Smooth muscle cell of trachea (primary cell): ENCODE measurements at places on chromosomes 7 and 10. TPM values are rescaled to one million over a fixed set of nuclear protein-coding genes. Genes with fewer than 3 reads are reported as not detected.

The IL6 gene
- total RNA-seq = 2.2 and 15.1 TPM in 2 replicates

The EPO gene
- not detected in 2 replicates for total RNA-seq

The CHAT gene
- not detected in 2 replicates for total RNA-seq

The TFPI2 gene
- 6.6 and 14.5 TPM in 2 replicates for total RNA-seq

The NKX1-2 gene
- under 0.01 TPM in 1 of 2 replicates, not detected in the other for total RNA-seq

The PDZD7 gene
- 1.6 and 2.5 TPM in 2 replicates for total RNA-seq

The SUN3 gene
- not detected in 2 replicates for total RNA-seq

The SFXN2 gene
- total RNA-seq = 2.6 and 5.4 TPM in 2 replicates

The MMD2 gene
- not detected in 2 replicates for total RNA-seq

The MRLN gene
- not detected in 2 replicates for total RNA-seq

The RHOBTB1 gene
- 15.3 and 16.0 TPM in 2 replicates for total RNA-seq

The RBM33 gene
- 25.0 and 33.5 TPM in 2 replicates for total RNA-seq

The CLDN12 gene
- 39.1 and 46.0 TPM in 2 replicates for total RNA-seq

The GPR146 gene
- total RNA-seq = 1.2 and 5.0 TPM in 2 replicates

The AGAP6 gene
- total RNA-seq = 2.0 and 3.6 TPM in 2 replicates

The NPVF gene
- total RNA-seq = not detected in 2 replicates

The SFRP5 gene
- total RNA-seq = not detected in 2 replicates

The AZGP1 gene
- not detected in 2 replicates for total RNA-seq

The HGF gene
- total RNA-seq = 80.7 and 218 TPM in 2 replicates

The ELFN1 gene
- 1.7 and 7.6 TPM in 2 replicates for total RNA-seq

The OR2A12 gene
- total RNA-seq = not detected in 2 replicates

The OR2A1 gene
- total RNA-seq = under 0.01 and 0.15 TPM in 2 replicates

The GRM3 gene
- total RNA-seq = not detected in 2 replicates

The TRIL gene
- total RNA-seq = 0.50 and 0.58 TPM in 2 replicates

The FRMD4A gene
- 14.1 and 15.9 TPM in 2 replicates for total RNA-seq

The TDRD1 gene
- 0.29 and 0.50 TPM in 2 replicates for total RNA-seq

The LRWD1 gene
- 15.0 and 23.5 TPM in 2 replicates for total RNA-seq

The TPK1 gene
- 5.2 and 5.3 TPM in 2 replicates for total RNA-seq

The FAM13C gene
- 2.5 and 3.3 TPM in 2 replicates for total RNA-seq

The LRMDA gene
- total RNA-seq = 2.0 and 2.5 TPM in 2 replicates

The CLDN4 gene
- total RNA-seq = 1.3 and 1.7 TPM in 2 replicates

The ERVW-1 gene
- not detected in 2 replicates for total RNA-seq

The POU6F2 gene
- not detected in 2 replicates for total RNA-seq

The AGBL3 gene
- 0.83 and 1.7 TPM in 2 replicates for total RNA-seq

The ETV1 gene
- total RNA-seq = 19.2 and 45.4 TPM in 2 replicates
